ENCODE measurements at places on chromosomes 16 and 17.

DNA sequence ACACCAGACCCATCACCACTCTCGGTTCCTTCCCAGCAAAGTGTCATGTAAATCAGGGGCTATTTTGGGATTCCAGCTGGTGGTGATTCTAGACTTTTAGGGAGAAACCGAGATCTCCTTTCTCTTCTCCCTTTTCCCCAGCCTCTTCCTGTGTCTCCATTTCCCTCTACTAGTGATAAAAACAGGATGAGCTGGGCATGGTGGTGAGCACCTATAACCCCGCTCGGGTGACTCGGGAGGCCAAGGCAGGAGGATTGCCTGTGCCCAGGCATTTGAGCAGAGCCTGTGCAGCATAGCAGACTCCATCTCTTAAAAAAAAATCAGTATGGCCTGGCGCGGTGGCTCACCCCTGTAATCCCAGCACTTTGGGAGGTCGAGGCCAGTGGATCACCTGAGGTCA lies 6.1 kb downstream of the TBX21 start:
- no peak for DNase-seq

DNA sequence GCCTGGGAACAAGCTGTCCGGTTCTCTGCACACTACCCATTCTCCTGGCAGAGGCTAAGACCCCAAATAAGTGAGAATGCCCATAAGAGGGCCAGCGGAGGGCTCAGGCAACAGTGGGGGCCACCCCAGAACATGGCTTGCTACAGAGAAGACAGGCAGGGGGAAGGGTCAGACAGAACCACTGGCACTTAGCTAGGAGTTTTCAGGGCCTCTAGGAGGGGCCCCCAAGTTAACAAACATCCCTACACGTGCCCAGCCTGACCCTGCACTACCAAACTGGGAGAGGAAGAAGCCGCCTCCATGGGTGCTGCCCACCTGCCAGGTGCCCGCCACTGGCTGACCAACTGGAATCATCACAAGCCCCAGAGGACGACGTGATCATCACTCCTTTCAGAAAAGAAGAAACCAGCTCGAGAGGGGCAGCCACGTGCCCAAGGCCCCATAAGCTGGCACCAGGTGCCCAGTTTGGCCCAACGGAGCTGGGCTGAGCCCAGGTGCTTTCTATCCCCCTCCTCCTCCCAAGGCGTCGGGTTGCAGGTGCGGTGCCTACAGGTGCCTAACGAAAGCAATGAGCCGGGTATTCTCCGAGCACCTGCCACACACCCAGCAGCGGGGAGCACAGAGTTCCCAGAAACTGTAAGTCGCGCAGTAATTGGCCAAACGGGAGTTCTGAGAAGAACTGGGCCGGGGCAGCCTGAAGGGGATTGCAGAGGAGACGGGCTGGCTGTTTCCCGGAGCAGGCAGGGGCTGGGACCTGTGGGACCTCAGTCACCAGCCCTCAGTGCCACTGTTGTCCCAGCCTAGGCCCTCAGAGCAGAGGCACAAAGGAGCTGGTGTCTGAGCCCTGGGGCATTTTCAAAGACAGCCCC lies 13.2 kb downstream of the RPH3AL start:
- DNase-seq = no peak

- DNase-seq = no peak
These were observed 990.4 kb downstream of the CDH11 start for GRCh38 chr16:64131423-64131822.

- peak; percentile 23 for DNase-seq
These were observed 985 bp upstream of the SLFN12 start for GRCh38 chr17:35433075-35433894.

DNA sequence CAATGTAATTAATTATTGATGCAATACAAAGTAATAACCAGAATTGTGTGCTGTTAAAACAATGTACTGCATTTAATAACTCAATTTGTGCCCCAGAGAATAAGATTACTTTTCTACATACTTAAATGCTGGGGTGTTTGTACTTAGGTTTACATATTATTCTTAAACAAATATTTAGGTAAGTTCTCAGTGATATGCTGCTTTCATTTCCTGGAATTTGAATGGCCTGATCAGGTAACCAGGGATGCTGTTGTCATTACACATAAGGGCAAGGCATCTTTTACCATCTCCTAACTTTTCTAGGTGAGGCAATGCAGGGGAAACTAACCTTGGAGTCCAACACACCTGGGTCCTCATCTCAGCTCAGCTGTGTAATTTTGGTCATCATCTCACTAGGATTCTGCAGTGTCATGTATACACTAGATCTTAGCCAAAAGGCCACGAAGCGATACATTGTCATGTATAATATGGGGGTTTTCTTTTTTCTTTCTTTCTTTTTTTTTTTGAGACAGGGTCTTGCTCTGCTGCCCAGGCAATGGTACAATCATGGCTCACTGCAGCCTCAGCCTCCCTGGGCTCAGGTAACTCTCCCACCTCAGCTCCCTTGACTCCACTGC lies 45.2 kb downstream of the MYO1D start:
- no peak for DNase-seq

GRCh38 chr17:51500454-51500853 lies 240.1 kb downstream of the UTP18 start:
- DNase-seq = no peak

Measured in activated CD8-positive, alpha-beta memory T cell treated with anti-CD3 and anti-CD28 coated beads for 48 hours (primary cell).